H54 (cell line): ENCODE measurements at places on chromosomes 6 and 20.

- no peak for DNase-seq
Observed at GRCh38 chr6:135329851-135330803, 149.0 kb downstream of the MYB start.

GRCh38 chr6:5814116-5814515, 192.6 kb downstream of the NRN1 start:
- no peak for DNase-seq

- no peak for DNase-seq
Observed at GRCh38 chr6:79076160-79076559, 1.9 kb downstream of the PHIP start.

GRCh38 chr20:10521836-10522235, 86.7 kb downstream of the SLX4IP start:
- DNase-seq = no peak

DNA sequence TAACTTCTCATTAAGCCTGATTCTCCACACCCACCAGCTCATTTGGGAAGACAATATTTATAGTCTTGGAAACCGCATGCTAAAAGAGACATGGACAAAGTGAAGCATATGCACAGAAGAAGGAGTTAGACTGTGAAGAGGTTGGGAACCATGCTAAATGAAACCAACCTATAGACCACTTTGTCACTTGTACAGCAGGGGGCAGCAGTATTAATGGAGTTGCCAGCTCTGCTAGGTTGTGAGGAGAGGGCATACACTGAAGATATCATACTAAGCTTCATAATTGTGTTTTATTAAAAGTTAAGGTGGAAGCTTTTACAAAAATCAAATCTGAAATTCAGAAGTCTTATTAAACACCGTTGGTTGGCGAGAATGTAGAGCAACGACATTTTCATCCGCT, 38.3 kb upstream of the HMGCLL1 start:
- peak; percentile 2 for DNase-seq
